ENCODE measurements at places on chromosomes 16 and 17.

- no peak for DNase-seq
Observed at GRCh38 chr16:4046221-4046620, 70.0 kb downstream of the ADCY9 start.

DNA sequence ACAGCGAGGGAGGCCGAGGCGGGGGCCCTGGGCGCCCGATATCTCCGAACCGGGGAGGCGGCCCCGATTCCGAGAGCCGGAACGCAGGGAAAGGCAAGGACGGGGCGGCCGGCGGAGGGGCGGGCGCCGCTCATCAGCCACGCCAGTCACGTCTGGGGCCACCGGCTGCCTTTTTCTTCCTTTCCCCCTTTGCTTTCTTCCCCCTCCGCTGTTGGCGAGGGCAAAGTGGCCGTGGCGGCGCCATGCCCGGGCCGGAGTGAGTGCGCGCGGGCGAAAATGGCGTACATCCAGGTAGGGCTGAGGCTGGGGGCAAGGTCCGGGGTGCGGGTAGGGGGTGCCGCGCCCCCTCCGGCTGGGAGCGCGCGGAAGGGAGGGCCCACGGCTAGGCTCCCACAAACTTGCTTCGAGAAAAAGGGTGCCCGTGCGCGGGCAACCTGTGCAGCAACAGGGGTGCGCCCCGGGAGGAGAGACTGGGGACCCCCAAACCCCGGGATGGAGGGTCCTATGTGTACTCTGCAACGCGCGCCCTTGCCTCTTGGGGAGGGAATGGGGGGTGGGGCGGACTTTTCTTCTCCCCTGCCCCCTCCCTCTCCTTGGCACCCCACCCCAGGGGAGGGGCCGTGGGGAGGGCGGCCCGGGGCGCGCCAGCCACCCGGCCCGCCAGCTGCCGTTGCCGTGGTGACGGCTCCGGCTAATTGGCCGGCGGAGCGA lies 486 bp downstream of the SYT17 start:
- DNase-seq, result no peak

DNA sequence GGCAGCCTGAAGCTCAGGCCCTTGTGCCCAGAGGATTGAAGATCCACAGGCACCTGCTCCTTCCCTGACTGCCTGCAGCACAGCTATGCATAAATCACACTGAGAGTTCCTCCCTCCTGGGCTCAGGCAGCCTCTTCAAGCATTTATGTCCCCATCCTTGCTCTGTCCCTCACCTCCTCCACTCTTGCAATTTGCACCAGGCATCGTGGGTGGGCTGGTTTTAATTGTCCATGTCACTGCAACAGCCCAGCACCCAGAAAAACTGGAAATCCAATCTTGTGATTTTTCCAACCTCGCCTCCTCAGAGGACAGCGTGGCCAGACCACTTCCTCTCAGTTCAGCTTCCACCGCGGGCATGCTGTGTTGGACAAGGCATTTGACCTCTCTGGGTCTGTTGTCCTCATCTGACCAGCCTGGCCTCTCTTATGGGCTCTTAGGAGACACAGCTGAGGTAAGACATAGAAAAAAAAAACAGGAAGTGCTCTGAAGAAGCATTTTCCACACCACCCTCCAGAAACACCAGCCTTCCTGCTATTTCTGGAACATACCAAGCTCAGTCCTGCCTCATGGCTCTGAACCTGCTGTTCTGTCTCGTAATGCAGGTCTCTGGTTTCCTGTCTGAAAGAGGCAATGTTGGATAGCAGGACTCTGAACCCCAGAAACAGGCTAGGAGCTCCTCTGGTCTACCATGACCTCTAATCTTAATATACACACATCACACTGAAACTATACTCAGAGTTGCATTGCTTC lies 8.3 kb downstream of the TMEM114 start:
- no peak for DNase-seq

DNA sequence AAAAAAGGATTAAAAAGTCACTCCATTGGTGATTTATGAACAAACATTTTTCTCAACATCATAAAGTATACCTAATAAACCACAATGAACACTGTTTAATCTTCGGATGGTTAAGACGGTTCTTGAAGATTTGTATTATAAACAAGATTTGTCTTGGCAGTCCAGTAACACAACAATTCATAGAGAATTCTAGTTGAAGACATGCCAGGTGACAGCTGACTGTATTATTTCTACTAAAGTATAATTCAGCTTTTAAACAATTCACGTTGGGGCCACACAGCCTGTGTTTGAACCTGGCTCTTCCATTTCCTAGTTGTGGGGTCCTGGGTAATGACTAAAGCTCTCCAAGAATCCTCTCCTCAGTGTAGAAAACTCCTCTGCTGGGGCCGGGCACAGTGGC lies 22.0 kb downstream of the STX8 start:
- DNase-seq, result no peak

GRCh38 chr17:75205793-75206163 lies 299 bp downstream of the NUP85 start:
- no peak for DNase-seq

DNA sequence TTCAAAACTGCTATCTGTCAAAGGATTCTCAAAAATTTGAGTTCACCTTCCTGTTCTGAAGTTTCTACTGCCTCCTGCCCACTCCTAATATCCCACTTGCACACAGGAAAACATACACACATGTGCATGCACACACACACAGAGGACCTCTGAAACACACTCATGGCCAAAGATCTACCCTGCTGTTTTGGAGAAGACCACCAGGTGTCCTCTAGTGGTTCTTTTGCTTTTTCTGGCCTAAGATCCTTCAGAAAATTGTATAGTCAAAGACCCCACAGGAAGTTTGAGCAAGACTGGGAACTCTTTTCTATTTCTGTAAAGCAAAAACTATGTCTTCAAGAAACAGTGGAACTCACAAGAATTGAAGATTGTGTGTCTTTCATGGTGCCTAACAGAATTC lies 90.2 kb downstream of the CDH8 start:
- DNase-seq, result no peak

DNA sequence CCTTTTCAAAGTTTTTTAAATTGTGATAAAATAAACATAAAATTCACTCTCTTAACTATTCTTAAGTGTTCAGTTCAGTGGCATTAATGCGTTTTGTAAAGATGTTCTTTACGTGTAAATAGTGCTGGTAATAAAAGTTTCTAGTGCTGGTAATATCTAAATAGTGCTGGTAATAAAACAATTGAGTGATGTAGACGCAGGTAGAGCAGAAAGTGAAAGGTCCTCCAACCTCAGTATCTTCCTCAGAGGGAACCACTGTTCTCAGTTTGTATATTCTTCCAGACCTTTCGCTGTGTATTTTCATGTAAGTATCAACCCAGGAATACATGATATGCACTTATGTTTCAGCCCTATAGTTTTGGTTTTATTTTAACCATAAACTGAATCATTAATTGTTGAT lies 53.1 kb downstream of the CLEC16A start:
- no peak for DNase-seq

- no peak for DNase-seq
Observed at GRCh38 chr16:77402118-77402517, 32.7 kb downstream of the ADAMTS18 start.

DNA sequence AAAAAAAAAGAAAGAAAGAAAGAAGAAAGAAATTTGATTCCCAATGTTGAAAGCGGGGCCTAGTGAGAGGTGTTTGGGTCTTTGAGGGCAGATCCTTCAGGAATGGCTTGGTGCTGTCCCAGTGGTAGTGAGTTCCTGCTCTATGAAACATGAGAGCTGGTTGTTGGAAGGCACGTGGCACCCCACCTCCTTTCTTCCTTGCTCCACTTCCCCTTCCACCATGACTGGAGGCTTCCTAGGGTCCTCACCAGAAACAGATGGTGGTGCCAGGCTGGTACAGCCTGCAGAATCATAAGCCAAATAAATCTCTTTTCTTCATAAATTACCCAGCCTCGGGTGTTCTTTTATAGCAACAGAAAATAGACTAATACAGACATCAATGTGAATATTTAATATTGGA lies 147.3 kb upstream of the KCNJ18 start:
- no peak for DNase-seq

DNA sequence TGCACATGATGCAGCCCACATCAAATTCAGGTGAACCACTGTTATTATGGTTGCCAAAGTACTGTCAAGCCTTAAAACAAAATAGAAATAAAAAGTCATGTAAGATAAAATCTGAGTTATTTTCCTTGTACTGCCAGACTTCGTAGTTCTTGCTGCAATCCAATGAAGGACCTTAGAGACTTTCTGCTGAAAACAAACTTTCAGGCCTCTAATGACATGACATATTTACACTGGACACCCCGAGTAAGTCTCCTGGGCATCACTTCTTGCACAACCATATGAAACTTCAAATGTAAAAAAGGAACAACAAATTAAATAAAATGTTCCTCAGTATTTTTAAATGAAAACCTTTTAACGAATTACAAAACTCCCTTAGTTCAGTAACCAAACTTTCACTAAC lies 66.7 kb downstream of the TOX3 start:
- DNase-seq, result no peak

DNA sequence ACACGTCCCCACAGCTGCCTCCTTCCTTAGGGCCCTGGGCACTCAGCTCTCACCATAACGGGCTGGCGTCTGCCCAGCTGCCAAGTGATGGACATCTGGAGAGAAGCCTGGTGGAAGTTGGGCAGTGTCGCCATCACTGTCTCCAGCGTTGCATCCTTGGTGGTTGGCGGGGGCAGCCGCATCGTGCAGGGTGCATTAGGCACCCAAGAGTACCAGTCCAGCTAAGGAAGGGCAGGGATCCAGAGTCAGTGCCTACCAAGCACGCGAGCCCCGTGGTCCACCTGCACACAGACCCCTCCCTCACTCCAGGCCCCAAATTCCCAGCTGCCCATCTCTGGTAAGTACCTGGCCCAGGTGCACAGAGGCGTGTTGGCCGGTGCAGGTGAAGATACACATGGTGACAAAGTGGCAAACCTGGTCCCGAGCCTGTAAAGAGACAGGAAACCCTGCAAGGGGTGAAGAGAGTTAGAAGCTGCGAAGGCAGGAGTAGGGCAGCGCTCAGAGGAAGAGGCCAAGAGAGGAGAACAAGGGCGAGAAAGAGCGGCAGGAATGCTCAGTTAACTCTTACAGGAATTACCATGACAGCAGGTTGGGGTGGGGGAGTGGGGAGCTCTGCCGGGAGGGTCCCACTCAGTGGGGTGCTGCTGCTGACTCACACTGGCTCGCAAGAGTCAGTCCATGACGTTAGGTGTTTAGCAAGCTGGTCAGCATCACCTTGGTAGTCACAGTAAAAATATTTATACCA lies 9.5 kb downstream of the ALOX15 start:
- DNase-seq, result no peak

- no peak for DNase-seq
Observed at GRCh38 chr16:89081556-89081955, 12.1 kb upstream of the ACSF3 start.

DNA sequence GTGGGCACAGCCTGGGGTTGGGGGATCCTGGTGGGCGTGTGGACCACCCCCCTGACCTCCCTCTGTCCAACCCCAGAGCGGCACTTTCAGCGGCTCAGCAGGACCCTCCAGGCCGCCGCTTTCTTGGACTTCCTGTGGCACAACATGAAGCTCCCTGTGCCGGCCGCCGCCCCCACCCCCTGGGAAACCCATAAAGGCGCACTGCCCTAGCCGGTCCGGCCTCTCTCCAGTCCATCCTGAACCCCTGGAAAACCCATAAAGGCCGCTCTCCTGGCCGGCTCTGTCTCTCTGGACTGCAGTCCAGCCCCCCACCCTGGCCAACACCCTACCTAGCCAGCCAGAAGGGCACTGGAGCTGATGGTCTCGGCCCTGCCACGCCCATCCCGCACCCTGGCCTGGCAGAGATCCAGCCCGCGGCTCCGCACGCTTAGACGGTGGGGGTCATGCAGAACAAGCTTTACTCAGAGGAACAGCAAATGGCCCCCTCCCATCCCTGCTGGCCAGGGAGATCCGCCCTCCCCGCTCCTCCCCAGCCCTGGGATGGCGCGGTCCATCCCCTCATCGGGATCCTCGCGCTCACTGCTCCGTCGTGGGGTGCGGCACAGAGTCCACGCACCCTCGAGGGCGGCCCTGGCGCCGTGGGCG lies 2.7 kb downstream of the NOXO1 start:
- no peak for DNase-seq

- no peak for DNase-seq
Observed at GRCh38 chr16:26988186-26988585, 78.5 kb upstream of the C16orf82 start.

DNA sequence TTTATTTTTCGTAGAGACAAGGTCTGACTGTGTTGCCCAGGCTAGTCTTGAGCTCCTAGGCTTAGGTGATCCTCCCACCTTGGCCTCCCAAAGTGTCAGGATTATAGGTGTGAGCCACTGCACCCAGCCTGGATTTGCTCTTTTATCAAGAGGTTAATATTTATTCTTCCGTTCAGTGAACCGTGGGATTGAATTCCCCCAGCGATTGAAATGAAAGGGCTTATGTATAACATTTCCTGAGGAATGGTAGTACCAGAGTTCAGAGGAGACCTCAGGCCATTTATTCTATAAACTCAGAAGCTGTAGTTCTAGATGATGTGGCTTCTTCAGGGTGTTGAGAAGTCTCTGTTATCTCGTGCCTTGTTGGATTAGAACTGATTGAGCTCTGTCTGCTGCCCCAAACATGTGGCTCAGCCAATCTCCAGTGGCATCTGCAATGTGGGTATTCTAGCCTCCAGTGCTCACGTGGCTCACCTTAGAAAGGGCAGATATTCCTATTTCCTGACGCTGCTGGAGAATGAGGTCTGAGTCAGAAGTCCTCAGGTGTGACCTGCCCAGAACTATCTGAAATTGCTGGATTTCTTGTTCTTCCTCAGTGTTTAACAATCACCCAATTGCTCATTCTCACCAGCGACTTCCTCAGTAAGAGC lies 22.5 kb downstream of the HMOX2 start:
- DNase-seq, result no peak

DNA sequence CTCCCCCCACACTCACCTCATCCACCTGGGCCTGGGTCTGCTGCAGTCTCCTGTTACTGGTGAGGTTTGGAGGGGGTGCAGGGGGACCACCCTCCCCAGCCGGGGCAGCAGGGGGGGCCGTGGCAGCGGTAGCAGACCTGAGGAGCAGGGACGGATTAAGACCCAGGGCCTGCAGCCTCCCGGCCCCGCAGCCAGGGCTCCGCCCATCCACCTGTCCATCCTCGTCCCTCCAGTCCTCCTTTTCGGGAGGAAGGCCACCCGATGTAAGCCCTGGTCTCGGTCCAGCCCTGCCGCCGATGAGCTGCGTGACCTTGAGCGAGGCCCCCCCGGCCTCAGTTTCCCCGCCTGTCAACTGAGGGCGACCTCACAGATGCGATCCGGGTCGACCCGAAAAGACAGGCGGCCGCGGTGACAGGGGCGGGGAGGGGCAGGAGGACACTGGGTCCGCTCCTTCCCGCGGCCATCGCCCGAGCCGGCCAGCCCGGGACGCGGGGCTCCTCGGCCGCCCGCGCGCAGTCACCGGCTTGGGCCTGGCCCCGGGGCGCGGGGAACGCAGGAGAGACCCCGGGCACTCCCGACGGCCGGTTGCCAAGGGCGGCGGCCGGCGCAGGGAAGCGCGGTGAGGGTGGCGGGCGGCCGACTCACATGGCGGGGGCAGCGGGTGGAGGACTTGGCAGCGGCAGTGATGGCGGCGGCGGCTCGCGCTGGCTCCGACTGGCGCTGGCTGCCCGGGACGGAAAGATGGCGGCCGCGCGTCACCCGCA lies at the start of gene VAMP2:
TSS of gene VAMP2 (minus strand) at position 716 of the 764 bp plus-strand sequence. CDS start at position 647, 69 bp downstream.
- DNase-seq, result peak; percentile 83

GRCh38 chr16:49639739-49640431 lies 216.0 kb downstream of the ZNF423 start:
- no peak for DNase-seq
